ENCODE measurements at places on chromosomes 13 and 19.

DNA sequence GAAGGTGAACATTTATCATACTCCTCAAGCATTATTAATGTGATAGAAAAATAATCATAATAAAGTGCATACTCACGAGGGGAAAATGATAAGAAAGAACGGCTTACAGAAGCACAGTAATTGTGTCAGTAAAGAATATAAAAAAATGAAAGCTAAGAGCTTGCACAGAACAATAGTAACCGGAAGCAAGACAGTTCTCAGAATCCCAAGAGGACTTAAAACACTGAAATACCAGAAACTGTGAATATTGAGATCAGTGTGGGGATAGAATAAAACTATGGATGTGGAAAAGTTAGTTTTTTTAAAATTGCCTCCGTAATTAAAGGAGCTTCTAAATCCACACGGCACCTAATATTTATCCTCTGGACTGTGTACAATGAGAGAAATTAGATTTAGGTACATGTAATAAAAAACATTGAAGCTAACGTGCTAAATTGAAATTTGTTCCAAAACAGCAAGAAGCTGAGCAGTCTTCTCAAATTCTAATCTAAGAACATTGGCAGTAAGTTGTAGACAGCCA, 482.7 kb downstream of the SLITRK6 start:
- no peak for DNase-seq

- no peak for DNase-seq
Observed at GRCh38 chr13:112067116-112067741, at the start of gene SOX1. SOX1 (plus strand) TSS chr13:112067149; CDS start chr13:112067659, 510 bp downstream.

GRCh38 chr13:37107456-37107855, 2.0 kb upstream of the CSNK1A1L start:
- DNase-seq, result no peak

DNA sequence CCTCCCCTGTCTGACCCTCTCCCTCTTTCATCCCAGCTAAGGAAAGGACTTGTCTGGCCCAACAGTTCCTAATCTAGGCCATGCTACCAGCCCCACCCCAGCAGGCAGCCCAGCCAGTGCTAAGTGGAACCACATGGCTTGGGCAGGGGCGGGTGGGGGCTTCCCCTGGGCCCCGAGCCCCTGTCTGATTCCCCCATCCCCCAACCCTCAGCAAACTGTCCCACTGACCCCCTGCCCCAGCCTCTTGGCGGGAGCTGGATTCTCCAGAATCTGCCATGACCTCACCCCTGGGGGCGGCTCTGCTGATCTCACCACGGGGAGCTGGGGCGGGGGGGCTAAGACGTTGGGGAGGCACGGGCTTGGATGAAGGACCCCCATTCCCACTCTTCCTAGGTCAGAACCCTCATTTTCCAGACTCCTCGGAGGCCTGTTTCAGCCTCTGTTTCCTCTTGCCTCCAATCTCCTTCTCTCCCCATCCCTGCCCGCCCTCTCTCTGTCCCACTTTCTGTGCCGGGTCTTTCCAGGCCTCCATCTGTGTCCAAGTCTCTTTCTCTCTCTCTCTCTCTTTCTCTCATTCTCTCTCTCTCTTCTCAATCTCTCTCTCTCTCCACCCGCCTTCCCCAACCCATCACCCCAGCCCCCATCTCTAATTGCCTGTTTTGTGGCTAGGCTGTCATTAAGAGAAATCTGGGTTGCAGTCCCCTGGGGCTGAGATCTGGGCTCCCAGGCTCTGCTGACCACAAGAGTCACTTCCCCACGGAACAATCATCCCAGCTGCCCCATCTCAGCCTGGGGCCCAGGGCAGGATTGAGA, 2.7 kb downstream of the COL5A3 start:
- DNase-seq, result no peak

DNA sequence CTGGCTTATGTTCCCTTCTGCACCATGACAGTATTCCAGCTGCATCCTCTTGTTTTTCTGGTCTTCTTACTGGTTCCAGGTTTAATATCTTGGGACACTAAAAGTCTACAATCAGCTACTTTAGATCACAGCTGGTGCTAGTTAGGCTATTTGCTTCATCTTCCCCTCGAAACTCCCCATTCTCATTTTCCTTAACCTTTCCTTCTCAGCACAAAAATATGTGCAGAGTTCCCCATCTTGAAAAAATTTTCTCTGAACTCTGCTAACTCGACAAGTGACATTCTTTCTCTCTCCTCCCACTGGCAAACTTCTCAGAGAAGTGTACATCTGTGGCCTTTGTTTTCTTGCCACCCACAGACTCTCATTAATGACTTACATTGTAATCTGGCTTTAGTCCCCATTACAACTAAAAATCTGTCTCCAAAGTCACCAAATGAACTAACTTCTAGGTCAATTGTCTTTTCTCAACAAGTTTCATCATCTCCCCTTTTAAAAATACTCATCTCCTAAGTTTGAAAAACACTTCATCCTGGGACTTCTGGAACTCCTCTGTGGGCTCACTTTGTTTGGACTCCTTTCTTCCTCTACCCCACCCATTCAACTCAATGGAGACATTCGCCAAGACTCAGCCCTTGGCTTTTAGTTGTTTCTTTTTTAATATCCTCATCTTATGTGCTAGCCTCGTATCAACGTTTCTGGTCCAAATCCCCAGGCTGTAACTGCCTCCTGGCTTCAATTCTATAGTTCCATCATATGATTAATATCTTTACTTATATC, 7.1 kb upstream of the KL start:
- DNase-seq, result no peak

- no peak for DNase-seq
Observed at GRCh38 chr13:106299621-106300020, 235.8 kb downstream of the EFNB2 start.

GRCh38 chr19:19911150-19911549, 10.4 kb downstream of the ZNF93 start:
- DNase-seq, result no peak

- DNase-seq, result no peak
Observed at GRCh38 chr13:56501750-56502149, 639.0 kb upstream of the PRR20A start.

GRCh38 chr19:34363094-34363493, 1.9 kb upstream of the GPI start:
- DNase-seq, result no peak

DNA sequence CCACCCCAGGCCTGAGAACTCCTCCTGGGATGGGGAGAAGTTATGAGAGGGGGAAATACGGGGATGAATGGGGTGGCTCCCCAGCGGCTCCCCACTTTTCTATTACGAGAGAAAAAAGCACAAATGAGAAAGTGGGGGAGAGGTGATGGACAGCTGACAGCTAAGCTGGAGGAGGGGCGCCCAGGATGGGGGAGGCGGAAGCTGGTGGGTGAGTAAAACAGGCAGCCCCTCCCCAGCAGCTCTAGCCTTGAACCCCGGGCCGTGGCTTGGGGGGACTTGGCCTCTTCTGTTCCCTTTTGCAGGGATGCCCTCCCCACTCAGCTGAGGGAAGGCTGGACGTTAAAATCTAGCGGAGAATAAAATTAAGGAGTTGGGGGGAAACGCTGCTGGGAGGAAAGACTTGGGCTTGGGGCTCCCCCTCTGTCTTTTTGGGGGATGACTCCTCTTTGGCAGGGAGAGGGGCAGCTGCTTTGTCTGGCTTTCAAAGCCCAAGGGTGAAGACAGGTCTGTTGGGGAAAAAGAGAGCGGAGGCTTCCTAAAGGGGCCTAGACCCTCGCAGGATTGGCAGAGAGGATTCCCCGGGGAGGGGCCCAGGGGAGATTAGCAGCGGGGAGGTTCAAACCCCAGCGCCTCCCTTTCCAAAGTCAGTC, 1.4 kb upstream of the SAMD1 start:
- peak; percentile 31 for DNase-seq

GRCh38 chr13:96984051-96984508, 10.2 kb downstream of the OXGR1 start:
- DNase-seq, result no peak

DNA sequence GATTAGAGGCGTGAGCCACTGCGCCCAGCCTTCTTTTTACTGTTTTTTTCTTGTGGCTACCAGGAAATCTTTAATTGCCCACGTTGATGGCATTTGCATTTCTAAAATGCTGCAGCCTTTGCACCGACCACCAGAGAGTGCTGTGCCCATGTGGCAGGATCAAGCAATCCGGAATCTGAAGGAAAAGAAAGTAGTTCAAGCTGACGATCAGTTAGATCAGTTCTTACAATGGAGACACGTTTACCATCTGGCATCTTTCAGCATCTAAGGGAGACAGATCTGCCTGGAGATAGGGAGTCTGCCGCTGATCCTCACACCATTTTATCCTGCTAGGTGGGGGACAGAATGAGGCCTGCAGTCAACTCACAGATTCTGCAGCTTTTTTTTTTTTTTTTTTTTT, 19.9 kb downstream of the TINCR start:
- no peak for DNase-seq

All from naive thymus-derived CD8-positive, alpha-beta T cell (primary cell).